Activated CD8-positive, alpha-beta T cell treated with anti-CD3 and anti-CD28 coated beads for 36 hours (primary cell): ENCODE measurements at places on chromosomes 7 and 10. TPM values are rescaled to one million over a fixed set of nuclear protein-coding genes. Genes with fewer than 3 reads are reported as not detected.

Gene LIPF
- total RNA-seq, result not detected

- H3K4me3 ChIP-seq, result no peak overlapping the region
- peaks cover 56% of the 10 kb centered on the region for H3K4me1 ChIP-seq
Observed at GRCh38 chr7:98110249-98111022, 3.8 kb downstream of the LMTK2 start.

Gene ITGA8
- total RNA-seq, result not detected

DNA sequence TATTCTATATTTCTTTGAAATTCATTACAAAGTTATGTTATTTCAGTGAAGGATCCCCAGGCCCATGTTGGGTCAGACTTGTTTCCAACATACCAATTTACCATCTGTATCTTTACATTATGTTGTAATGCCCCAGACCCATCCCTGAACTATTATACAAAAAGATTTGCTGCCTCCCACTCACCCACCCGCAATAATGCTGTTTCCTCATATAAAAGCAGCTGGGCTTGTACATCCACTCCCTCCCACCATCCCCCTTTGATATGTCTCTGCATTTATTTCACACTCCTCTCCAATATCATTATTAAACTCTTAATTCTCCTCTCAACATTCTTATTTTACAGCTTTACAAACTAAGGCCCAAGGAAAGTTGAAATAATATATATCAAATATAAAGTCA, 153.7 kb downstream of the DOCK4 start:
- DNase-seq, result no peak
- no peaks in the 10 kb centered on the region for H3K36me3 ChIP-seq
- no peaks in the 10 kb centered on the region for H3K27me3 ChIP-seq
- peaks cover 2% of the 10 kb centered on the region for H3K4me1 ChIP-seq
- H3K27ac ChIP-seq, result no peak overlapping the region

DNA sequence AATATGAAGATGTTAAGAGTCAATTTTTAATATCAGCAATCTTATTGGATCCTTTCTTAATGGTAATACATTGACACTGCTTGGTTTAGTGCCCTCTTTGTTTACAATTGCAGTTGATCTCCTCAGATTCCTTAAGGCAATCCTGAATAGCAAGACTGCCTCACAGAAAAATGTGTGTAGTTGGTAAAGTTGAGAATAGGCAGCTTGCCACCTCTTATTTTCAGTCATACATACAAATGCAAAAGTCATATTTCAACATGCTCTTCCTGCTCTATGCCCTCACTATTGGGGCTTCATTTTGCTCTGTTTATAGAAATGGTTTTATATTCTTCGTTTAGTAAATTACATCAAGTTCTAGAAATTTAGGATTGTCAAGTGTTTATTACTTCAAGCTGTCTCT, 661.1 kb upstream of the ANKRD30A start:
- no peak overlapping the region for H3K27ac ChIP-seq
- H3K4me1 ChIP-seq, result no peaks in the 10 kb centered on the region
- no peak overlapping the region for H3K4me3 ChIP-seq
- no peak for DNase-seq

DNA sequence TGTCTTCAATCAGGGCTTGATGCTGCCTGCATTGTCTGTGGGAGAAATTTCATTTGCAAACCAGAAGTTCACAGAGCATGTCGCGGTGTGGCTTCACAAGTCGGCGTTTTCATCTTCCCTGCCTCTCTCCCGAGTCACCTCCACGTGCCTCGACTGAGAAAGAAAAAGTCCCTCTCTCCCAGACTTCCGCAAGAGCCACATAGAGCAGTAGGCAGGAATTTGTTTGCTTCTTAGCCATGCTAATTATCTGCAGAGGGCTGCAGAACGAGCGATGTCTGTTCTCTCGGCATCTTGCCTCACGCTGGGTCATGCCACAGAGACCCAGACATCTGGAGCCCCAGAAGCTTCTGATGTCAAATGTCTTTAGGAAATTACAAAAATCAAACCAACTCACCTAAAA, 272.2 kb downstream of the TCF7L2 start:
- DNase-seq, result no peak
- no peak overlapping the region for H3K4me3 ChIP-seq
- H3K36me3 ChIP-seq, result no peaks in the 10 kb centered on the region
- no peak overlapping the region for H3K27ac ChIP-seq
- peaks cover 23% of the 10 kb centered on the region for H3K27me3 ChIP-seq

- H3K27me3 ChIP-seq, result peaks cover 19% of the 10 kb centered on the region
- no peak overlapping the region for H3K4me3 ChIP-seq
- peaks cover 2% of the 10 kb centered on the region for H3K4me1 ChIP-seq
- DNase-seq, result no peak
- no peak overlapping the region for H3K27ac ChIP-seq
Observed at GRCh38 chr7:156656598-156656997, 16.0 kb downstream of the RNF32 start.

Gene HDAC9
- 1.5 TPM for total RNA-seq

GRCh38 chr7:11232462-11232861, 258.8 kb downstream of the PHF14 start:
- H3K27me3 ChIP-seq, result no peaks in the 10 kb centered on the region
- H3K36me3 ChIP-seq, result no peaks in the 10 kb centered on the region
- no peak for DNase-seq
- H3K27ac ChIP-seq, result no peak overlapping the region
- peaks cover 2% of the 10 kb centered on the region for H3K4me1 ChIP-seq

GRCh38 chr7:141402277-141402996, 148.8 kb upstream of the AGK start:
- no peak for DNase-seq
- no peaks in the 10 kb centered on the region for H3K36me3 ChIP-seq
- H3K4me1 ChIP-seq, result no peaks in the 10 kb centered on the region
- no peak overlapping the region for H3K4me3 ChIP-seq
- H3K27me3 ChIP-seq, result peaks cover 3% of the 10 kb centered on the region
- no peak overlapping the region for H3K27ac ChIP-seq

Gene SFTPD
- not detected for total RNA-seq

Gene CFAP69
- total RNA-seq, result 0.07 TPM

Gene PTF1A
- not detected for total RNA-seq

Gene FOXI2
- total RNA-seq, result not detected

Gene ING3
- total RNA-seq, result 21.7 TPM

- peaks cover 36% of the 10 kb centered on the region for H3K36me3 ChIP-seq
- no peak overlapping the region for H3K27ac ChIP-seq
- peaks cover 49% of the 10 kb centered on the region for H3K4me1 ChIP-seq
- no peak for DNase-seq
- no peaks in the 10 kb centered on the region for H3K27me3 ChIP-seq
Observed at GRCh38 chr7:35839860-35840854, 39.3 kb downstream of the SEPTIN7 start.

Gene TDRD1
- 0.05 TPM for total RNA-seq

DNA sequence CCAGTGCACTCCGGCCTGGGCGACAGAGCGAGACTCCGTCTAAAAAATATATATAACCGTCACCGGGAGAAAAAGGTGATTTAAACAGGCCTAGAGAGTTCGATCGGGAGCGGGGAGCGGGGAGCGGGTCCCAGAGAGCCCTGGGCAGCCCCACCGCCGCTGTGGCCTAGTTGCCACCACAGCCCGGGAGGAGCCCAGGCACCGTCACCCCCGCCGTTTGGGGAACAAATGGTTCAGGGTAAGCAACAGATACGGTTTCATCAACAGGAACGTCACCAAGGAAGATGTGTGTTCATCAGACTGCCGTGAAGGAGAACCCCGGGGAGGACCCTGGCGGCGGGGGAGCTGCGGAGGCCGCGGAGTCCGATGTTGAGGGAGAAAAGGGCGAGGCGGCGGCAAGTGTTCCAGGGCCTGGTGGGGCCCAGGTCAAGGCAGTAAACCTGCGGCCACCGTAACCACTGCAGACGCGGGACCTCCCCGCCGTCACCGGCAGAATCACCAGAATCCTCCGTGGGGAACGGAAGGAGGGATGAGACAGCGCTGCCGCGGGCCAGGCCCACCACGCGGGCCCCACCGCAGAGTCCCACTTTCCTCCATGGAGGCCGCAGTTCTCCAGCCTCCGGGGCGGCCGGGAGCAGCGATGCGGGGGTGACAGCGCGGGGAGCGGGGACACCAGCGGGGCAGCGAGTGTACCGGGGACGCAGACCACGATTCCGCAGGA, 103.4 kb downstream of the GALNT11 start:
- DNase-seq, result no peak
- H3K36me3 ChIP-seq, result peaks cover 44% of the 10 kb centered on the region
- no peaks in the 10 kb centered on the region for H3K27me3 ChIP-seq
- H3K4me3 ChIP-seq, result no peak overlapping the region

DNA sequence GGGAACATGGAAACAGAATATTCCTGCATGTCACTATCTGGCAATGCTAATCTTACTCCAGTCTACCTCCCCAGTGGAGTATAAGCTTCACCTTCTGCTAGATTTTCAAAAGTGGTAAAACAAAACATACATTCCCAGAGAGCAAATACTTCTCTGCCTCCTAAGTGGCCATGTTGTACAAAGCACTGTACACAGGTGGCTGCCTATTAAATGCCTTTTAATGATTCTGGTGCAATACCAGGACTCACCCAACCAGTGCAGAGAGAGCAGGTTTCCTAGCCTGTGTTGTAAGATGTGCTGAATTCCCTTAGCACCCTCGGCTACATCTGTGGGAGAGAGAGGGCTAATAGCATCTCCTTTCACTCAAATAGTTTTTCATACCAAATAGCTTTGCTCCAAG, 684.3 kb upstream of the NRP1 start:
- no peaks in the 10 kb centered on the region for H3K4me1 ChIP-seq
- H3K4me3 ChIP-seq, result no peak overlapping the region
- no peaks in the 10 kb centered on the region for H3K36me3 ChIP-seq
- DNase-seq, result no peak
- no peak overlapping the region for H3K27ac ChIP-seq

DNA sequence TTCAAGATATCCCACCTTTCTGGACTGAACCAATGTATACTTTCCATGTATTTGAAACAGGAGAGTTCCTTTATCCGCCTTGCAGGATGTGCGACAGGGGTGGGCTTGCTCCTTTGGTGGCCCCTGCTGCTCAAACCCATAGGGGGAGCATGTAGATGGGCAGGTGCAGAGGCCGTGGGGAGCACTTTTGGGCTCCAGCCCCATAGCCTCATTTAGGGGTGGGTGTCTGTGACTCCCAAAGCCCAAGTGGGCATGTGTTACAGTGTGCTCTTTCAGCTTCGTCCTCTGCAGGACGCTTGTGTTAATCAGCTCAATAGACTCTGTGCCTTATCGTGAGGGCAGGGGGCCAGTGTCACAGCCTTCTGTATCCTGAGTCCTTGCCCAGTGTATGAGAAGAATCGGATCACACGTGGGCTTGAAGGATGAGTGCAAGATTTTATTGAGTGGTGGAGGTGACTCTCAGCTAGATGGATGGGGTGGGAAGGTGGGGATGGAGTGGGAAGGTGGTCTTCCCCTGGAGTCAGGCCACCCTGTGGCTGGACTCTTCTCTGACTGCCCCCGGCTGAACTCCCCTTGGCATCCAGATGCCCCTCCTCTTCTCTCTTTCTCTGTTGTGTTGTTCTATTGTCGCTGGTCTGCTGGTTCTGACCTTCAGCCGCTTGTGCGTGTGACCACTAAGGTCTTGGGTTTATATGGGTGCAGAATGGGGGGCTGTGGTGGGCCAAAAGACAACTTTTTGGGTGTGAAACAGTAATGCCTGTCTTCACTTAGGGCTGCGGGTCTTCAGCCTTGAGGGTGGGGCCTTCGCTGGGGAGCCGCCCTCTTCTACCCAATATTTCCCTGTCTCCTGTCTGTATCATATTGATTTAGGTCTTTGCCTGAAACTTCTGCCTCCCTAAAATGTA, 262.2 kb downstream of the GLRX3 start:
- H3K4me3 ChIP-seq, result no peak overlapping the region
- H3K4me1 ChIP-seq, result no peaks in the 10 kb centered on the region
- DNase-seq, result no peak

Gene TRIM56
- 42.3 TPM for total RNA-seq

Gene TAS2R41
- total RNA-seq, result not detected

- H3K4me1 ChIP-seq, result no peaks in the 10 kb centered on the region
- no peak for DNase-seq
- no peak overlapping the region for H3K4me3 ChIP-seq
Observed at GRCh38 chr10:60040014-60040662, 133.8 kb upstream of the CCDC6 start.

DNA sequence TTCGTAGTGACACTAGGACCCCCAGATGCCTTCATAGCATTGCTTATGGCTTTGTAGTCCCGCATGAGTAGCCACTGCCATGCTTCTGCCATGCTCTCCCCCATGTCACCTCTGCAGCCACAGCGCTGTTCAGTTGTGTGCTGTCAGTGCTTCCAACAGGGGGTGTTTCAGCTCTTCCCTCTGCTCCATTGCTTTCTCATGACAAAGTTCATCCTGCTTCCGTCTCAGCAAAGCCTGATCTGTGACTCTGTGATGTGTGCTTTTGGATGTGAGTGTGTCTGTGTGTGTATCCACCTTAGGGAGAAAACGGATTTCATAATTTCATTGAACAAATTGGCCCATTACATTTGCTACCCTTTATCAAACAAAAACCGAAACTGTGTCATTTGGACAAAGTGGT, 134.9 kb upstream of the SAMD8 start:
- peak overlapping the region; percentile 47 for H3K27ac ChIP-seq
- no peak for DNase-seq
- no peak overlapping the region for H3K4me3 ChIP-seq

- no peak overlapping the region for H3K27ac ChIP-seq
- peak; percentile 41 for DNase-seq
- H3K4me3 ChIP-seq, result no peak overlapping the region
- H3K36me3 ChIP-seq, result peaks cover 26% of the 10 kb centered on the region
Observed at GRCh38 chr7:135620980-135621850, 41.1 kb upstream of the STMP1 start.

DNA sequence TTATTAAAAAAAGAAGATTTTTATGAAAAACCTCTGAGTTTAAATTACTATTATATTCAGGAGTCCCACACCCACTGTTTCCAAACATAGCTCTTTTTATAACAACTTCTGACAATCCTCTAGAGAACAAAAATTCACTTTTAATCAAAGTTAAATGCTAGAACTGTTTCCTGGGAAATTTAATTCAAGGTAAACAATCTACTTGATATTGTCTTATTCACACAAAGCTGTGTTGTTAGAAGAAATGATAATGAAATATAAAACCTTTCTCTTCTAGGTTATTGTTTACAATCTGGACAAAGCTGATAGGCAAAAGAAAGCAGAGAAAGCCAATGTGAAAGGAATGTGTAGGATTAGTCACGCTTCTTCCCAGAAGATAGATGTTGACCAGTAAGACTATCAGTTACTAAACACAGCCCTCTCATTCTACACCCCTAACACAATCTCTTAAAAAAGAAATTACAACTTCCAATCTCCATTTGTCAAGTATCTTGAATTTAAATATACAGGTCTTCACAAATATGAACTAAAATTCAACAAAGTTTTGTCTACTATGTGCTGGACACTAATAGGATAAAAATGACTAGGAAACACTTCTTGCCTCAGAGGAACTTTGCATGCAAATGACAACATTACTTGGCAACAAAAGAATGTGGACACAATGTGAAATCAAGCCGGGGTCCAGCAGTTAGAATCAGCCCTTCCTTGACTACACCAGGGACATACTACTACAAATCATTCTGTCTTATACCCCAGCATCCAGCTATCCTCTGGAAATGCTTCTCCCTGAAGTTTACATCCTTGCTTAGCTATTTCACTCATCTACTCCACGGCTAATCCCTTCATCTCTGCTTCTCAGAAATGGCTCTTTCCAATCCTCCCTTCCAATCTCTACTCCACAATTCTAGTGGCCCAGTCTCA, 123.7 kb downstream of the IMMP2L start:
- no peaks in the 10 kb centered on the region for H3K4me1 ChIP-seq
- H3K27ac ChIP-seq, result no peak overlapping the region
- H3K27me3 ChIP-seq, result no peaks in the 10 kb centered on the region
- no peak for DNase-seq
- H3K4me3 ChIP-seq, result no peak overlapping the region
- peaks cover 42% of the 10 kb centered on the region for H3K36me3 ChIP-seq
